ENCODE measurements at places on chromosomes 16 and 17.

- no peak for DNase-seq
Observed at GRCh38 chr17:8091033-8091687, 3.6 kb upstream of the ALOX12B start.

DNA sequence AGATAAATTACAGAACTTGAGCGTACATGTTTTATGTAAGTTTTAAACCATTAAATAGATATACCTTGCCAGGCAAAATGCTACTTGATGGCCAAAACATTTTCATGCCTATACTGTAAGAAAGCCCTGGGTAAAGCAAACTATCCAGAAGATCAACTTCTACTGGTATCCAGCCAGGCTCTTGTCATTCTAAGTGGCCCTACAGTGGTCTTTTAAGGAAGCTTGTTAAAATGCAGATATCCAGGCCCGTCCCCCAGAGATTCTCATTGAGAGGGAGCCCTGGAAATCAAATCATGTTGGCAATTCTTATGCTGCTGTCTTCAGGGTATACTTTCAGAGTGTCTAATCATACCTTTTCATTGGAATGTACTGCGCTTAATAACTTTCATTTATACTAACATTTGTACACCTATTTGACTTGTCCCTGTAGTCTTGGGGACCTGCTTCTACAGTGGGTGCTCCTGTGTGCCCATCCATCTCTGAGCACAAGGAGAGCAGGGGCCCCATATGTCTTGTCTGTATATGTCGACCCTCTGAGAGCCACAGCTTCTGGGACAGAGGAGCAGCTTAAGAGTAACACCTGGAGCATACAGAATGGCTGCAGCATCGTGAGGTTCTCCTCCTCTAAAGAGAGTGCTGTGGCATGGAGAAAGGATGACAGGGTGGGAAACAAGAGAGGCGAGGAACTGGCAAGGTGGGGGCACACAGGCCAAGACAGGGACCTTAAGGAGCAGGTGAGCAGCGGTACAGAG is 43.6 kb upstream of the ANKFY1 start:
- DNase-seq = no peak

DNA sequence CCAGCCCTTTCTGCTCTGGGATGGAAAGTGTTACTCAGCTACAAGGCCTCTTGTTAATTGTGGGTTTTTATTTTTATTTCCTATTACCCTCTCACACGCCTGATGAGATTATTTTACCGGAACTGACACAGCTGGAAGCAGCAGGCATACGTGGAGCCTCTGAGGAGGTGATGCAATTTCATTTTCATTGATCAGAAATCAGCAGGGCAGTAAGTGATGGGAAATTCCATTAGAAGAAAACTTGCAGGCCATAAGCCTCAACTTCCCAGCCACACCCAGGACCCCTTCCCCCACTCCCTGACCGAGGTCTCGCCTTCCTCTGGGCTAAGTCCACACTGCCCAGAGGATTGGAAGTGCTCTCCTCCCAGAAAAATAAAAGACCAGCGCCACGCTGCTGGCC is 69.7 kb downstream of the ZFHX3 start:
- no peak for DNase-seq

- no peak for DNase-seq
Observed at GRCh38 chr17:29344201-29344856, 45.8 kb upstream of the TAOK1 start.

GRCh38 chr16:2482249-2482648 is 7.3 kb downstream of the TBC1D24 start:
- no peak for DNase-seq

- DNase-seq = no peak
Observed at GRCh38 chr17:77874303-77875050, 84.0 kb upstream of the TNRC6C start.

GRCh38 chr17:21512307-21513011 is 136.3 kb downstream of the KCNJ12 start:
- no peak for DNase-seq

GRCh38 chr16:49181791-49182518 is 99.7 kb downstream of the CBLN1 start:
- no peak for DNase-seq

GRCh38 chr16:13150181-13150885 is 248.9 kb downstream of the SHISA9 start:
- no peak for DNase-seq

DNA sequence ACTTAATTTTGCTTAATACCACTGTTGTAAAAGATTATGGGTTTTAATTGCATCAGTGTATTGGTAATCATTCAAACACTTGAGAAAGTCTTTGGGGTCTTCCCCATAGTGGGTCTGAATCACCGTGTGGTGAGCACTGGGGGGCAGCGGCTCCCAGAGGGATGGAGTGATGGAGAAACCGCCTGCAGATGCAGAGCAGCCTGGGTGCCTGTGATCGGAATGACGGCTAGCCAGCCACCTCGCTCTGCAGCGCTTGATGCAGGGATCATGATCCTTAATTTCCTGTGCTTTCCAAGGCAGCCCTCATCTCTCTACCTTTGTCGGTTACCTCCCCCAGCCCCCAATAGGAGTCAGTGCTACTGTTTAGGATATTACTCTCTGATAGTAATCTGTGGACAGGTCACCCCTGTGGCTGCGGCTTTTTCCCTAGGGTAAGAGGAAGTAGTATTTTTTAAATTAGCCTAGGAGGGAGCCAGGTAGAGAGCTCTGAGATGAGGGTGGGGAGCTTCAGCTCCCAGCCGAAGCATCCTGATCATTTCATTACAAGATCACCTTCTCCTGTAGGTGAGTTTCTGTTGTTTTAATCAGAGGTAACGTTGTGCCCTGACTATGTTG is 135.6 kb downstream of the MSI2 start:
- DNase-seq = no peak

- DNase-seq = no peak
Observed at GRCh38 chr16:84947996-84948850, 63.1 kb downstream of the ZDHHC7 start.

DNA sequence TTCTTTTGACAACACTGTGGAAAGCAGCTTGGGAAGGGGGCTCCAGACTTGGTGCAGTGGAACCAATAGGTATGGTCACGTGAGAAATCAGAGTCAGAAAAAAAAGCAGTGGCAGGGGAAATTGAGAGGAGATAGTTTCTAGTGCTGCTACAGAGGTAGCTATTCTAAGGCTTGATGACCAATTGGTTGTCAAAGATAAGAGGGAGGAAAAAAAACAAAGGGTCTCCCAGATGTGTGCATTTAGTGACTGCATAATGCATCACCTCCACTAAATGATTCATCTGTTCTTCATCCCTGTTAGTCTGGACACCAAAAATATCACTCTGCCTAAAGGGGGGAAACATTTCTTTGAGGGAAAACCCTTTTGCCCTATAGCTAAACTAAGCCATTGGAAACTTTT is 56.5 kb downstream of the PIGL start:
- no peak for DNase-seq

- DNase-seq = no peak
Observed at GRCh38 chr16:56388209-56388608, 37.1 kb downstream of the AMFR start.

DNA sequence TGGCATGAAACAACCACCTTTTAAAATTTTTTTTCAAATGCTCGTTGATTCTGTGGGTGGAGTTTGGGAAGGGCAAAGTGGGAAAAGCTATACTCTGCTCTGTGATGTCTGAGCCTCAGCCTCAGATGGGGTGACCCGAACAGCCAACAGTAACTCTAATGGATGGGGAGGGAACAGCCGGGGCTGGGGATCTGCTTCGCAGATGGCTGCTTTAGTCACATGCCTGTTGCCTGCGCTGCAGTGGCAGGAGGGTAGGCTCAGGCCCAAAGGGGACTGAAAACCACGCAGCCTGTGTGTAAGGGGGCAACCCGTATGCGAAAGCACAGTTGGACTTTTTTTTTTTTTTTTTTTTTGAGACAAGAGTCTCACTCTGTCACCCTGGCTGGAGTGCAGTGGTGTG is 14.9 kb upstream of the MAPK3 start:
- no peak for DNase-seq

DNA sequence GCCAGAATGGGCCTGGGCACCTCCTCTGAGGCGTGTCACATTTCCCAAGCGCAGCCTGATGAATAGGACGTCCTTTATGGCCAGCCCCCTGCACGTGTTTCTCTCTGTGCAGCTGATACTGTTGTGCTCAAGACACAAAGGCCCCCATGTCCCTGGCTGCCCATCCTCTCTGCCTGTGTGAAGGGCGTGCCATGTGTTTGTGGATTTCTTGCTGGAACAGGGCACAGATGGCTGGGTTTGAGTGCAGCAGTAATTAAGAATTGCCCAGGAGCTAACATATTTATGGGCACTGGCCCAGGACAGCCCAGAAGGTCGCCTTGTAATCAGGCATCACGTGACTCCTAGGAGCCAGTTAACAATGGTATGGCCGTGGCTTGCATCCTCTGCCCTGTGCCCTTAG is 181.1 kb downstream of the CCDC182 start:
- no peak for DNase-seq

- DNase-seq = no peak
Observed at GRCh38 chr17:39683295-39683939, 4.4 kb downstream of the PGAP3 start.

DNA sequence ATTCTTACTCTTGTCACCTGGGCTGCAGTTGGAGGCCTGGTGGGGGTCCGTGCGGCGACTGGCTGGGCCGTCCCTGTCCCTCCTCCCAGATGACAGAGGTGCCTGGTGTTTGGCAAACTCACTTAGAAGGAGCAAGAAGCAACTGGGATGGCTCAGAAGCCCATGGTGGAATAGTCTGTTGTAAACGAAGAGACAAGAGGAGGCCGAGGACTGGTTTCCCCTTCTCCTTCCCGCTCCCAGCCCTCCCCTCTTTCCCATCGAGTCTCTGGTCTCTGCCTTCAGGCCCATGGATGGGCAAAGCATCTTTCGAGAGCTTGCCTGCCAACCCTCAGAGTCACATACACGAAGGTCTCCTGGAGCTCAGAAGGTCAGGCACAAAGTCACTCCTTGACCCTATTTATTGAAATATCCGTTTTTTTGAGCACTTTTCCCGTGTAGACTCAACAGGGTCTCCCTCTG is 364.4 kb downstream of the SEC14L1 start:
- no peak for DNase-seq

DNA sequence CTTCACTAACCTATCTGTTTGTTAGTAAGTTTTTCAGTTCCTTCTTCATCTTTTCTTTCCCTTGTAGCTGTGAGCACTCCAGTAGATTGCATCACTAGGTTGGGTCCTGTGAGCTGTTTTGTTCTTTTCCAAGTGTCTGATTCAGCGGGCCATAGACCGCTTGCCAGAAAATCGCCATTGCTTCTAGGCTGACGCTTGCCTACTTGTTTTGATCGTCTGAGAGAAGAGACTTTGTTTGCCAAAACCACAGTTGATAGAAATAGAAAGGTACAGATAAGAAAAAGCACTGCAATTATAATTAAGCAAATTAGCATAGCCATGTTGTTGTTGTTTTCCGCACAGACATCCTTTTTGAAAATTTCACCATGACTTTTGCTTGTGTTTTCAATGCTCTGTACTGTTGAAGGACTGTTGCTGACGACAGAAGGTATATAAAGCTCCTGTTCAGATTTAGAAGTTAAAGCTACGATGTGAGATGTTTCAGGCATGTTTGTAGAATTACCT is 3.1 kb downstream of the EVI2A start:
- peak; percentile 22 for DNase-seq

DNA sequence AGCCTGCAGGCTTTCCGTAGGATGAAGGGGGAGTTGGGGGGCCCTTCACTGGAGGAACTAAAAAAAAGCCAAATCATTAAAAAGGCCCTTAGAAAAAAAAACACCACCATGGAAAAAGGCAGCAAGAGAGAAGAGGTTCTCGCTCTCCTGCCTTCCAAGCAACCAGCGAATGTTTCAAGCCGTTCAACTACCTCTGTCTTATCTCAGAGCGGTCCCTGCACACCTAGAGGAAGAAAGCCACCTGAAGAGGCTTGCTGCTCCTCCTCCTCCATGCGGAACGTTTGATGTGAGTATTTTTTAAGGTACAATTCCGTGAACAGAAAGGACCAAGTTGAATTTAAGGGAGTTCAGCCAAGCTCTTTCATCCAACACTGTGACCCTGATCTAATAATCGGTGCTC is 9.2 kb downstream of the NXN start:
- DNase-seq = no peak

DNA sequence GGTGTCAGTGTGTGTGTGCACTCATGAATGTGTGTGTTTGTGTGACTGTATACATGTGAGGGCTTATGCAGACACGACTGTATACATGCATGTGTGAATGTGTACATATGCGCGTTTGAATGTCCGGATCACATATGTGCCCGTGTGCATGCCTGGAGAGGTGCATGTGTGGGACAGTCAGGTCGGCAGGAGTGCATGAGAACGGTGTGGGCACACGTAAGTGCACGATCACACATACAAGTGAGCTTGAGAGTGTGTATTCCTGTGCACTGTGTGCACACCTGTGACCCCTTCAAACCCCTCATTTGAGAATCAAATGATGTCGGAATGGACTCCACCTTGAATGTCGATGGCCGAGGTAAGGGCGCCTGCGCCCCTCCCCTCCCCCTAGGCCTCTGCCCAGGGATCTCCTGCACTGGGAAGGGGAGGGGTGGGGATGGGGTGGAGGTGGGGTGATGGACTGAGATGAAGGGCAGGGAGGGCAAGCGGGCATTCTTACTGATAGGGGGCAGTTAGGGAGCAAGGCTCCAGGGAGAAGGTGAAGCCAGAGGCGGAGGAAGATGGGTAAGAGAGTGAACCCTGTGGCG is 601 bp upstream of the NGFR start:
- DNase-seq = no peak

DNA sequence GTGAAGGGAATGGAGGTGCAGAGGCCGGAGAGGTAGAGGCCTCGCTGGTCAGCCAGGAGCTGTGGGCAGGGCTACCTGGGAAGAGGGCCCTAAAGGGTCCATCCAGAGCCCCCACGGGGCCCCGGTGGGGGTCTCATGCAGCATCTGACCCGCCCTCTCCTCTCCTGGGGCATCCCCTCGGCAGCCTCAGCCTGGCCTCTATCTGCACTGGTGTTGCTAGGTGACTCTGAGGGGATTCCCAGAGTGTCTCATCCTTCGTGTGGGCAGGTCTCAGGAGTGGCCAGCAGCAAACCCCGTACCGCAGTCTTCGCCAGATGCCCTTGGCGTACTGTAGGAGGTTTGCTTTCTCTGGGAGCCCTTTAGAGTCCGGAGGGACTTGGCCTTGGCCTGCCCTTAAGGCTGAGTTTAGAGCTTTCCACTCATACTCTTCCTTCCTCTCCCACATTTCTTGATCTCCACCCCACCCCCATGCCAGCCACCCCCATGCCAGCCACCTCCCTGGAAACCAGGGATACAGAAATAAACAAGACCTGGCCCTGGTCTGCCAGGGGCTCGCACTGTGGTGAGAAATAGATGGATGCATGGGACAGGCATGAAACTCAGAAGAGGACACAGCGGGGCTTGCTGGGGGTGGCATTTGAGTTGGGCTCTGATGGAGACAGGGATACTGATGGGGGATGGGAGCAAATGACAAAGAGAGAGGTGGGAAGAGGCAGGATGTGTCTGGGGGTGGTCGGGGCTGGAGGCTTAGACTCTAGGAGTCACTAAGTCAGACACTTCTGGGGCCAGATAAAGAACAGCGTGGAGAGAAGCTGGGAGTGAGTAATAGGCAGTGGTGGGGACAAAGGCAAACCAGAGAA is 9.9 kb downstream of the SLC5A10 start:
- DNase-seq = no peak

DNA sequence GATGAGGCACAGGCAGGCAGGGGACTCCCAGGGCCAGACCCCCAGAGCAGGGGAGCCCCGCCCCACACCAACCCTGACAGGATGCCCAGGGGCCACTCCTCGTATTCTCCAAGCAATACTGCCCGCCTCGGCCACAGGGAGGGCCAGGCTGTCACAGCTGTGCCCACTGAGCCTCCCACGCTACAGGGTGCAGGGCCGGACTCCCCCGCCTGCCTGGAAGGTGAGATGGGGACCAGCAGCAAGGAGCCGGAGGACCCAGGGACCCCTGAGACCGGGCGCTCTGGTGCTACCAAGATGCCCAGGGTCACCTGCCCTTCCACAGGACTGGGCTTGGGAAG is 18.8 kb upstream of the ZFPM1 start:
- no peak for DNase-seq
